ENCODE measurements at places on chromosomes 1 and 21.

DNA sequence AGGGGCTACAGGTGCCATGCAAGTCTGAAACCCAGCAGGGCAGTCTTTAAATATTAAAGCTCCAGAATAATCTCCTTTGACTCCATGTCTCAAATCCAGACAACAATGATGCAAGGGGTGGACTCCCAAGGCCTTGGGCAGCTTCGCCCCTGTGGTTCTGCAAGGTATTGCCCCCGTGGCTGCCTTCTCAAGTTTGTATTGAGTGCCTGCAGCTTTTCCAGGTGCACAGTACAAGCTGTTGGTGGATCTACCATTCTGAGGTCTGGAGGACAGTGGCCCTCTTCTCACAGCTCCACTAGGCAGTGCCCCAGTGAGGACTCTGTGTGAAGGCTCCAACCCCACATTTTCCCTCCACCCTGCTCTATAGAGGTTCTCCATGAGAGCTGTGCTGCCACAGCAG is 3.7 kb upstream of the MROH9 start:
- no peak for DNase-seq

DNA sequence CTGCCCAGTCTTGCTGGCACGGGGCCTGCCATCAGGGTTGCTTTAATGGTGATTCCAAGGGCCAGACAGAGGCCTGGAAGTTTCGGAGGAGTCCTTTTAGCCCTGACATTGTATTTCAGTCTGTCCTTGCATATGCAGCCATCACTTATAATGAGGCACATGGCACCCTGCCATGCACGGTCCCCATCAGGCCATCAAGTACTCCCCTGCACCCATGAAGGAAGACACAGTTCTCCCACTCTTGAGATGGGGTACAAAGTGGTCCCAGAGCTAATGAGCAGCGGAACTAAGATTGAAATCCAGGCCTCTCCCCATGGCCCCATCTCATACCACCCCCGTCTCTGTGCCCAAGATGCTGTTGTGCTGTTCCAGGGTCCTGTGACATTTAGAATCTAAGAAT is 596.6 kb downstream of the PTPRU start:
- no peak for DNase-seq

DNA sequence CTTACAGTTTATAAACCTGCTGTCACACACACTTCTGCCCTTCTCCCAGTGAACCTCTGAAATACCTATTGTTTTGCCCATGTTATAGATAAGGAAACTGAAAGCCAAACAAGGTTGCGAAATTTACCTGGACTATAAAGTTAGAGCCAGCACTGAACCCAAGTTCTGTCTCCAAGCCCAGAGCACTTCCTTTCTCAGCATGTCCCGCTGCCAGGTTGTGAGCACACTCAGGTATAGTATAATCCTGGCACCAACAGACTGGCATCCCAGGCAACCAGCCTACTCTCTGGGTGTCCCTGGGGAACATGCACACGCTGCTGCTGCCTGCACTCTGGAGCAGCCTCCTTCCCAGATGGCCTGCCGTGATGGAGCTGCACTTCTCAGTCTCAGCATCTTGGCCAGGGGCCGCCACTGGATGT is 45.1 kb downstream of the PGBD5 start:
- no peak for DNase-seq

- DNase-seq: no peak
Observed at GRCh38 chr1:9406111-9406510, 113.4 kb downstream of the SPSB1 start.

- DNase-seq: no peak
Observed at GRCh38 chr1:44489481-44489880, 84.4 kb downstream of the RNF220 start.

- DNase-seq: no peak
Observed at GRCh38 chr1:63119575-63120155, 202.7 kb upstream of the FOXD3 start.

DNA sequence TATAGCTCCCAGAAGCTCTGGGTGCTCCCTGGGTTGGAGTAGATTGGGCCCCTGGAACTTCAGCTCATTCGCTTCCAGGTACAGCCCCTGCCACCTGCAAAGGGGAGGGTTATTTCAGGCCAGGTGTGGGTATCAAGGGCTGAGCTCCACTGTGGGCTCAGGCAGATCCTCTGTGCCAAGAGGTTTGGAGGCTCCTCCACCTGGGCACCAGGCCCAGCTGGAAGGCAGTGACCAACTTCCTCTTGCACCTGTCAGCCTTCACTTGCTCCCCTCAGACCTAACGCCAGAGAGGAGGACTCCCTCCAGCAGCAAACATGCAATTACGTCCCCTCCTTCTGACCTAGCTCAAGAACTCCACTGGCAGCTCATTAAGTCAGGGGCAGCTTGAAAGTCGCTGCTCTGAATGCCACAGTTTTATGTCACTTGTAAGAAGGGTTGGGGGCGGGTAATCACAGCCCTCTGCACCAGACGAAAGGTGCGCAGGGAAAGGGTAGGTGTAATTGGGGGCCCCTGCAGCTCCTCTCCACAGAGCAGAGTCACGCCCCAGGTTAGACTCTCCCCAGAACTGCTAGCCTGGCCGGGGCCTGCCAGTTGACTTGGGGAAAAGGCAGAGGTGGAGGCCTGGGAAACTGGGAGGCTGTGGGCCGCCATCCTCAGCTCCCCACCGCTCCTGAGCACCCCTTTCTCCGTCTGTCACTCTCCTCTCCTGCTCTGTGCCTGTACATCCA is 125.0 kb upstream of the TMPRSS2 start:
- no peak for DNase-seq

GRCh38 chr1:8230292-8230621 is 87.7 kb upstream of the SLC45A1 start:
- no peak for DNase-seq

GRCh38 chr21:34129039-34129891 is 55.9 kb downstream of the MRPS6 start:
- no peak for DNase-seq

DNA sequence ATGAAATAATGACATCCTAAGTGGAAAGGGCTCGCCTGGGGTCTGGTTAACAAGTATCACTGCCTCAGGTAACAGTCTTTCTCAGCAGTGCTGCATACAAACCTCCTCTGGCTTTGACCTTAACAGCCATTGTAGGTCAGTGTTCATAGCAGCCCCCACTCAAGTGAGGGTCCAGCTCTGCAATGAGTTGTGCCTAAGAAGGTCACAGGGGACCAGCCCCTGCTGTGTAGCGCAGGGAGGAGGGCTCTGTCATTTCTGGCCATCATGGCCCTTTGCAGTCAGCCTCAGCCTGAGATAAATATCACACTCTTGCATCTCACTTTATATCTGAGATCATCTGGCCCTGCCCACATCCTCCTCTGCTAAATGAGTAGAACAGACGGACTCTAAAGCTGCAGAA is 18.1 kb upstream of the MYSM1 start:
- no peak for DNase-seq

DNA sequence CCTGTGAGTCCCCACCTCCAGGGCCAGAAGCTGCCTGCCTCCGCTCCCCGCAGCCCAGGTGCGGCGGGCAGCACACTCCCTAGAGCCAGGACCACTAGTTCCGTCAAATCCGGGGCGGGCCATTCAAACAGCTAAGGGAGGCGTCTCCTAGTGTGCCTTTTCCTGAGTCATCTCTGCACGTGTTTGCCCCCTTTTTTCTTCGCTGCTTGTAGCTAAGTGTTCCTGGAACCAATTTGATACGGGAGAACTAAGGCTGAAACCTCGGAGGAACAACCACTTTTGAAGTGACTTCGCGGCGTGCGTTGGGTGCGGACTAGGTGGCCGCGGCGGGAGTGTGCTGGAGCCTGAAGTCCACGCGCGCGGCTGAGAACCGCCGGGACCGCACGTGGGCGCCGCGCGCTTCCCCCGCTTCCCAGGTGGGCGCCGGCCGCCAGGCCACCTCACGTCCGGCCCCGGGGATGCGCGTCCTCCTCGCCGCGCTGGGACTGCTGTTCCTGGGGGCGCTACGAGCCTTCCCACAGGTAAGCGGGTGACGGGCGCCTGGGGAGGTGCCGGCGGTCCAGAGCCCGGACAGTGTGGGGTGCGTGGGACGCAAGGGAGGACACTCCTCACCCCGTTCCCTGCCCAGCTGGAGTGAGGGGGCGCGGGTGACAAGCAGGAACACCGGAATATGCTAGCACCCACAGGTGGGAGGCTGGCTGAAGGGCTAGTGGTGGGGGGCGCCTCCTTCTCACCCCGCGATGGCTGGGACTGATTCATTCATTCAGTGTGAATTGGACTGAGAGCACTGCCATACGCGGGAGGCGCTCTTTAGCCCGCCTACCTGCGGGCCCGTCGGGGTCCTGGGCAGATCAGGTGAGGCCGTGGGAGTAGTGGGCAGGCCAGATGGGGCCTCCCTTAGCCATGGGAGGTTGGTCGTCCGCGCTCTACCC is at the start of gene TNFRSF8:
Gene TNFRSF8, plus strand, starts transcription at position 163 of the 932 bp plus-strand sequence. Its CDS starts 296 bp downstream, at position 459.
- no peak for DNase-seq

- DNase-seq: no peak
Observed at GRCh38 chr1:207850621-207851407, 60.1 kb downstream of the CD34 start.

DNA sequence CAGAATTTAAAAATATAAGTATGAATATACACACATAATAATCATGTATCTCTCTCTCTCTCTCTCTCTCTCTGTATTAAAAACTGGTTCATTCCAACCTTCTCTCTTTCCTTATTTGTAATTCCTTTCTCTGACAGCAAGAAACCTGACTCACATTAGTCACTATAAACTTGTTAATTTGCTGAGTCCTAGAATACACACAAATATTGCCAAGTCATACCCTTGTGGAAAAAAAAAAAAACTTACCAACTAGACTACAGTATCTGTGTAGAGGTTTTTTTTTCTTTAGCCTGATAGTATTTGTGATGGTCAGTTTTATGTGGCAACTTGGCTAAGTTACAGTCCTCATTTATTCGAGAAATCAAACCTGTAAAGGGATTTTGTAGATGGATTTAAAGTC is 26.3 kb upstream of the NHLH2 start:
- DNase-seq: no peak

GRCh38 chr1:87951852-87952251 is 623.2 kb downstream of the LMO4 start:
- DNase-seq: no peak

DNA sequence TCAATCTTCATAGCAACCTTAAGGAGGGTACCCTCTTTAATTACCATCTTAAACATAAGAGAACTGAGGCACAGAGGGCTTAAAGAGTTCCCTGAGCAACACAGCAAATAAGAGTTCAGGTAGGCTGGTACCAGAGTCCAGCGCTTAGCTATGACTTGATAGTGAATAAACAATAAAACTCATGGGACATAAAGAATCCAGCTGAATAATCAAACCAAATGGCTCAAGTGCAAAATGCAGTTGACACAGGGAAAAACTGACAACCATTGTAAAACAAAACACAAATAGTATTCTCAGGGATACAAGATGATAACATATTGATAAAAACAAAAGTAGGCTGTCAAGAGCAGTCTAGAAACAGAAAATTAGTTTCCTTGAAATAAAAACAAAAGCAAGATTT is 176.9 kb upstream of the HMGB4 start:
- no peak for DNase-seq

- no peak for DNase-seq
Observed at GRCh38 chr1:173064011-173064410, 13.3 kb upstream of the TNFSF18 start.

GRCh38 chr1:25572708-25573590 is 29.5 kb downstream of the LDLRAP1 start:
- no peak for DNase-seq

- DNase-seq: no peak
Observed at GRCh38 chr1:181386340-181386739, 97.0 kb upstream of the CACNA1E start.

- no peak for DNase-seq
Observed at GRCh38 chr1:33649759-33650158, 177.3 kb downstream of the ZSCAN20 start.

- DNase-seq: no peak
Observed at GRCh38 chr1:67735806-67736627, 51.0 kb downstream of the GADD45A start.

DNA sequence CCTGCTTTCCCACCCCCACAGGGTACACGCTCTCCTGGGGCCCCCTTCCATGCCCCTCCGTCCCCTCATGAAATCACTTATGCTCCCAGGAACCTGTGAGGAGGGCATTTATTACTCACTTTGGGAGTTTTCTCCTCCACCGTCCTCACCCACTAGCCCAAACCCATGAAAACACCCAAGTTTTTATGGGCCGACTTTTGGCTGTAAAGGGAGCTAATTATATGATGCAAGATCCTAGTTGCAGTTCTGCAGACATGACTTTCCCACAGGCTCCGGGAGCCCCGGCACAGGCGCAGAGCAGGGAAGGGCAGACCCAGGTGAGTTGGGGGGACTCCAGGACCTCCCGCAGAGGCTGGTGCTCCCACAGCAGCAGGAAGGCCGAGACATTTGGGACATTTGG is 29.7 kb downstream of the EPHA2 start:
- no peak for DNase-seq

DNA sequence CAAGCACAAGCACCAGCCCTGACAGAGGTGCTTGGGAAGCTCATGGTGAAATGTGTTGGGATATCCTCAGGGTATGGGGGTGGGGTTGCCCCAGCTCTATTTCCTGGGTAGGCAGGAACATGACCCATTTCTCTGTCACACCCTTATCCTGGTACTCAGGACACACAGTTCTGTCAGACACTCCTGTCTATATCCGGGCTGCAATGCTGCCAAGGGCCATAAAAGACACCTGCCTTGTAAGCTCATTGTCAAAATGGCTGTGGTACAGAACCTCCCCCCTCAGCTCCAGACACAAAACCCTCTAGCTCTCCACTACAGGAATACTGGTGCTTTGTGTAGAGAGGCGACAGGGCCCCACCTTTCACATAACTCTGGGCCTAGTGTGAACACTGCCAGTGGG is 636.7 kb downstream of the PLA2G4A start:
- DNase-seq: no peak

GRCh38 chr1:157025856-157026255 is 19.7 kb downstream of the ARHGEF11 start:
- DNase-seq: no peak

DNA sequence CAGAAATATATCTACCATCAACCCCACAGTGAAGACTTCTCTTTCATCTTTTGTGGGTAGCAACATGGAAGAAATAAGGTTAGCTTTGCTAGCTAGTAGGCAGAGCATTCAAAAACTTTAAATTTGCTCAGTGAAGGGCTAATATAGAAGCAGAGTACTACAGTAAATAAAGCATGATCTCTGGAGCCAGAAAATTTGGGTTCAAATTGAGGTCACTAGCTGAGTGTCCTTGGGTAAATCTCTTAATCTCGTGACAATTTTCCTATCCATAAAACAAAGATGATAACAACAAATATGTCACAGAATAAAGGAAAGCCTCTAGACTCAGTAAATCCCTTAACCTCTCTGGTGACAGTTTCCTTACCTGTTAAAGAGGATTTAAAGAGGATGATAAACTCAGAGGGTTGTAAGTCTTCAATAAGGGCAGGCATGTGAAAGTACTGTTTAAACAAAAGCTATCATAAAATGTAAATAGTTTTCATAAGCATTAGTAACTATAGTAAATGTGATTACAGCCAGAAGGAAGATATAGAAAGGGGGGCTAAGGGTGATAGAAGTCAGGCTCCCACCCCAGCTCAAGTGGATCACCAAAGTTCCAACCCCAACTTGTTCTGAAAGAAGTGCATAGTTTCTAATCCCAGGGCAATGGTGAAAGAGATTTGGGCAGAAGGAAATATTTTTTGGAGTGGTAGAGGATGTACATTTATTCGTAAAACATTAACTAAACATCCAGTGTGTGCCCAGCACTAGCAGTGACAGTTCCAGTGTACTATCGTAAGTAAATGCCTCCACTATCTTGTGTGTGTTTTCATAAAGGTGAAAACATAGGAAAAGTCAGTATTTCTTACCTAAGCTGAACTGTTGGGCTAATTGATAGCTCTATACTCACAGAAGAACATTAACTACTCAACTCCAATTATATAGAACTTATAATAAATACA is 24.8 kb downstream of the TM2D1 start:
- no peak for DNase-seq
